ENCODE measurements at places on chromosomes 12 and 14. TPM values are rescaled to one million over a fixed set of nuclear protein-coding genes. Genes with fewer than 3 reads are reported as not detected.

The CCDC77 gene
- total RNA-seq = 4.6 TPM

The SCN8A gene
- 0.54 TPM for total RNA-seq

The CPNE6 gene
- not detected for total RNA-seq

The BICD1 gene
- 18.3 TPM for total RNA-seq

The LIN7A gene
- 0.81 TPM for total RNA-seq

The OTX2 gene
- not detected for total RNA-seq

The NAV3 gene
- under 0.01 TPM for total RNA-seq

The POLE gene
- total RNA-seq = 108 TPM

The ASPG gene
- total RNA-seq = under 0.01 TPM

The ACOT6 gene
- not detected for total RNA-seq

The TESPA1 gene
- 342 TPM for total RNA-seq

The CCDC88C gene
- total RNA-seq = 77.3 TPM

The CLEC12A gene
- 1.6 TPM for total RNA-seq

The PAPLN gene
- 1.6 TPM for total RNA-seq

The CMA1 gene
- total RNA-seq = not detected

The KRT6A gene
- not detected for total RNA-seq

The GPD1 gene
- total RNA-seq = under 0.01 TPM

The C12orf54 gene
- total RNA-seq = 0.27 TPM

The FOXG1 gene
- not detected for total RNA-seq

The EFCAB11 gene
- 3.0 TPM for total RNA-seq

The SERPINA9 gene
- total RNA-seq = not detected

The KRT83 gene
- not detected for total RNA-seq

The NANOG gene
- total RNA-seq = not detected

The TMEM30B gene
- total RNA-seq = 0.54 TPM

The TMED10 gene
- 281 TPM for total RNA-seq

The NINJ2 gene
- 19.4 TPM for total RNA-seq

The LRCOL1 gene
- total RNA-seq = 0.54 TPM

The DLGAP5 gene
- total RNA-seq = 0.54 TPM

The ST8SIA1 gene
- 0.54 TPM for total RNA-seq

The PLA2G1B gene
- total RNA-seq = 1.3 TPM

The CCER1 gene
- total RNA-seq = not detected

The NAP1L1 gene
- total RNA-seq = 85.6 TPM

The BEGAIN gene
- 0.81 TPM for total RNA-seq

The SIVA1 gene
- total RNA-seq = 89.9 TPM

The TMEM117 gene
- 3.0 TPM for total RNA-seq

The KLHL33 gene
- total RNA-seq = 0.27 TPM

The MUCL1 gene
- total RNA-seq = not detected

The SMCO3 gene
- total RNA-seq = not detected

The SERPINA1 gene
- total RNA-seq = 3.8 TPM

The PDZRN4 gene
- total RNA-seq = 2.4 TPM

The TEAD4 gene
- 0.27 TPM for total RNA-seq

The PRMT5 gene
- total RNA-seq = 75.9 TPM

The RTL1 gene
- not detected for total RNA-seq

The C12orf50 gene
- not detected for total RNA-seq

The MRPL42 gene
- 15.3 TPM for total RNA-seq

The SLC10A1 gene
- total RNA-seq = not detected

The CIROP gene
- not detected for total RNA-seq

The HCAR2 gene
- total RNA-seq = under 0.01 TPM

The TPPP2 gene
- not detected for total RNA-seq
